ENCODE measurements at places on chromosomes 7 and 10. TPM values are rescaled to one million over a fixed set of nuclear protein-coding genes. Genes with fewer than 3 reads are reported as not detected.

- DNase-seq, result no peak
These were observed 81.0 kb downstream of the CPED1 start for GRCh38 chr7:121069346-121070100.

- no peak for DNase-seq
These were observed 673.8 kb downstream of the INHBA start for GRCh38 chr7:41029072-41029499.

GRCh38 chr7:49483142-49483541, 290.3 kb upstream of the VWC2 start:
- DNase-seq, result peak; percentile 8

XRCC2 gene
- total RNA-seq, result 0.79 TPM

- DNase-seq, result no peak
These were observed 19.6 kb upstream of the SCIN start for GRCh38 chr7:12550956-12551355.

GRCh38 chr7:88041583-88041982, 107.5 kb downstream of the ADAM22 start:
- no peak for DNase-seq

GET4 gene
- total RNA-seq, result 113 TPM

THSD7A gene
- 2.1 TPM for total RNA-seq

DNA sequence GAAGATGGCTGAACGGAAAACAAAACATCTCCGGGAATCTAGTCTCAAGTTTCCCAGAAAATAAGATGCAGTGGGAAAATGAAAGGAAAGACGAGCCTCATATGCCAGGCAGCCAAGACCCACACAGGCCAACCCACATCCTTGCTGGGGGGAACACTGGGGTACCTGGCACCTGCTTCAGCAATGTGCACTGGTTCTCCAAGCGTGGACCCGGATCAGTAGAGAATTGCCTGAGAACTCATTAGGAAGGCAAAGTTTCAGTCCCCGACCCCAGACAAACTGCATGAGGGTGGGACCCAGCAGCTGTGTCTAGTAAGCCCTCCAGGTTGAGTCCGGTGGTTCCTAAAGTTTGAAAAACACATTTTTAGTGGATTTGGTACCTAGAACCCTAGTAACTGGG, 18.4 kb downstream of the FAM53B start:
- DNase-seq, result no peak

DNA sequence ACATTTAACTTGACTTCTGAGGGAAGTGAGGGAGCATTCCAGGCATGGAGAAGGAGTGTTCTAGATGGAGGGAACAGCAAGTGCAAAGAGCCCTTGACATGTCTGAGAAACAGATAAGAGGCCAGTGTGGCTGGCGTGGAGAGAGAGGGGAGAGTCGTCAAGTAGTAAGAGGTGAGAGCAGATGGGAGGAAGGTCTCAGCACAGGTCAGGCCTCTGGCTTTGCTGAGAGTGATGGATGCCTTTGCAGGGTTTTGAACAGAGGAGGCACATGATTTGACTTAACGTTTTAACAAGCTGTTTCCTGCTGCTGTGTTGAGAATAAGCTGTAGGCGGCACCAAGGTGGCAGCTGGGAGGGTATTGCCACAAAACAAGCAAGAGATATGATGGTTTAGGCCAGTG, 97.2 kb downstream of the KAT6B start:
- DNase-seq, result no peak

TACC2 gene
- total RNA-seq, result 108 TPM

NEUROD6 gene
- not detected for total RNA-seq

- no peak for DNase-seq
These were observed 213.3 kb upstream of the PHYHIPL start for GRCh38 chr10:58963101-58963534.

- DNase-seq, result no peak
These were observed 13.1 kb upstream of the HABP2 start for GRCh38 chr10:113539789-113540188.

DNA sequence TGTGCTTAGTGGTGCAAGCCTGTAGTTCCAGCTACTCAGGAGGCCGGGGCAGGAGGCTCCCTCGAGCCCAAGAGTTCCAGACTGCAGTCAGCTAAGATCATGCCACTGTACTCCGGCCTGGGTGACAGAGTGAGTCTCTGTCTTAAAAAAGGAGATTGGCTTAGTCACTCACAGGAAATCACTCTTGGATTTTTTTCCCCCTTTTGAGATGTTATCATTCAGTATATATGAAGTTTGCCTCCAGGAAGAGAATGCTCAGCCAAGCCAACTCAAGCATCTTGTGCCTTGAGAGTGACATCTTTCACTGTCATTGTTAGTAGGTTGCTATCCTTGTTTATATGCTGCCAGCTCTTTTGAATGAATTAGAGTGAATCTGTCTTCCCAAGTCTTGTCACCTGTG, 28.0 kb downstream of the NIPSNAP2 start:
- DNase-seq, result no peak

DNA sequence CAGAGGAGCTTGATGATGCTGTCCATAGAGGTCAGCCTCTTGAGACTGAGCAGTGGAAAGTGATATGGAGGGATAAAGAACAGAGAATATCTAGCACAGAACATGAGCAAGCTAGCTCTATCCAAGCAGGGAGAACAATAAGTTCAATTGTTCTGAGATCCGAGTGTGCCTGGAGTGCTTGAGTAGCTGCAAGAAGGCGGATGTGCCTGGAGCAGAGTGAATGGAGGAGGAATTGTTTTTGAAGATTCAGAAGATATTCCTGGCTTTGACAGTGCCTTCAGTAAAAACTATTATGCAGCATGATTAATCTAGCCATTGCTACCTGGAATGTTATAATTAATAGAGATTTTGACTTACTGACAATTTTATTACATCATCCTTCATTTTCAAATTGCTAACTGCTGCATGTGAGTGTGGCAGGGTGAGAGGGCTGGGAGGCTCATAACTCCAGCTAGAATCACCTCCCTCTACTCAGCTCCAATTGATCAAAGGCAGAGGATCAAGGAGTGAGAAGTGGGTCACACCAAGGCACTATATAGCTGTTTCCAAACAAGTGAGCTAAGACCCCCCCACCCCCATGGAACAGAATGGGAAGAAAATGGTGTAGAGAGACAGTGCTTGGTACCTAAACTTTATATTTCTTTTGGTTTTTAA, 302.8 kb downstream of the ADRA2A start:
- DNase-seq, result no peak

DNA sequence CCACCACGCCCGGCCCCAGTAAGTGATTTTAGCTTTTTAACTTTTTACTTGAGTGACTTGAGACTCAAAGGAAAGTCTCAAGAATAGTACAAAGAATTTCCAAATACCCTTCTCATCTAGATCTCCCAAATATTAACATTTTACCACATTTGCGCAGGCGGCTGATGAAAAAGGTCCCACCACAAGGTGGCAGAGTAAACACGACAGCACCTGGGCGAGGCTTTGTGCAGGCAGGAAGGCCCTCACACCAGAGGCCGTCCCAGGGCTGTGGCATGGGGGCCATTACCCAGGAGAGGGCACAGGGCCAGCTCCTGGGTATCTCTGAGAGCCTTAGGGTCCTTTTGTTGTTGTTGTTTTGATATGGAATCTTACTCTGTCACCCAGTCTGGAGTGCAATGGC, 50.0 kb upstream of the WIPI2 start:
- peak; percentile 33 for DNase-seq

- no peak for DNase-seq
These were observed 594 bp downstream of the CNNM1 start for GRCh38 chr10:99329554-99330346.

- DNase-seq, result no peak
These were observed 59.9 kb downstream of the MRPL32 start for GRCh38 chr7:42991913-42992591.
